Bronchial smooth muscle cell (primary cell): ENCODE measurements at places on chromosomes 12 and 14. TPM values are rescaled to one million over a fixed set of nuclear protein-coding genes. Genes with fewer than 3 reads are reported as not detected.

GNG2 gene
- total RNA-seq: 12.4 and 21.9 TPM in 2 replicates

PWP1 gene
- total RNA-seq: 74.1 and 141 TPM in 2 replicates

ERO1A gene
- total RNA-seq: 22.5 and 36.3 TPM in 2 replicates

CLEC1B gene
- total RNA-seq: not detected in 2 replicates

DIP2B gene
- total RNA-seq: 15.5 and 17.2 TPM in 2 replicates

TMEM179 gene
- 0.52 TPM in 1 of 2 replicates, not detected in the other for total RNA-seq

TAS2R9 gene
- total RNA-seq: 0.09 and 0.16 TPM in 2 replicates

KCNC2 gene
- not detected in 2 replicates for total RNA-seq

KRT78 gene
- total RNA-seq: not detected in 2 replicates

AMHR2 gene
- total RNA-seq: not detected in 2 replicates

COX8C gene
- total RNA-seq: not detected in 2 replicates

DIO2 gene
- total RNA-seq: 11.5 and 24.3 TPM in 2 replicates

KRT1 gene
- not detected in 2 replicates for total RNA-seq

PROX2 gene
- not detected in 2 replicates for total RNA-seq

PTGER2 gene
- total RNA-seq: 29.2 and 35.9 TPM in 2 replicates

KCNH3 gene
- total RNA-seq: 0.32 and 0.52 TPM in 2 replicates

C12orf50 gene
- total RNA-seq: not detected in 2 replicates
